ENCODE measurements at places on chromosomes 12 and 14.

GRCh38 chr12:67444542-67444941 lies 175.4 kb downstream of the CAND1 start:
- DNase-seq, result no peak

- DNase-seq, result no peak
These were observed at the start of gene NRIP2 for GRCh38 chr12:2834581-2835491. Gene NRIP2 (minus strand): TSS chr12:2835035. CDS start chr12:2834983, 52 bp downstream.

GRCh38 chr12:19885093-19885812 lies 446.0 kb downstream of the AEBP2 start:
- no peak for DNase-seq

DNA sequence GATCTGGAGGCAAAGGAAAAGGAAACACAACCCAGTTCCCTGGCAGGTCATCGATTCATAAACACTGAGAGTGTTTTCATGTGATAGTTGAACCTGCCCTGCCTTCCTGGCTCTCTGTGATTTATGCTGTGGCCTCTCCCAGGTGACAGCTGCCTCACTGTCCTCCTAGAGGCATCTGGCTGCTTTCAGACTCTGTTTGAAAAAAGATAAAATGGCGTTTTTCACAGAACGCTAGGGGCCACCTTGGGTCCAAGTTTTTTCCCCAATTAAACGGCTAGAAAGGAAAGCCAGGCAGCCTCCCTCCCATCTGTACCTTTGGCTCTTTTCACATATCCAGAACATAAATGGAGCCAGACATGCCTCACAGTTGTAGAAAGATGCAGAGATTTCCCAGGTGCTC lies 252.6 kb upstream of the CCDC196 start:
- DNase-seq, result no peak

- peak; percentile 42 for DNase-seq
These were observed 117.7 kb downstream of the PRKCH start for GRCh38 chr14:61438860-61439765.

GRCh38 chr12:116672842-116673516 lies 64.9 kb downstream of the SPRING1 start:
- DNase-seq, result no peak

DNA sequence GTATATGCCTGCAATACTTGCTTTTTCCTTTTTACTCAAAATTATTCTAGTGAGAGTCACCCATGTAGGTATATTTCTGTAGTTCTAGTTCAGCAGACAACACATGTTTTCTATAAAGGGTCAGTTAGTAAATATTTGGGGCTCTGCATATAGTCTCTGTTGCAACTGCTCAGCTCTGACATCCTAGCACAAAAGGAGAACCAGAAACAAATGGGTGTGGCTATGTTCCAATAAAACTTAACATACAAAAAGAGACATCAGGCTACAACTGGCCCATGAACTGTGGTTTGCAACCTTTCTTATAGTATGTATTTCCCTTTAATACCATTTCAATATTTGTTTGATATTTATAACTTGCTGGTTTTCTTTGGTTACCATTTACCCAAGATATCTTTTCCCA lies 11.9 kb downstream of the NT5DC3 start:
- no peak for DNase-seq

DNA sequence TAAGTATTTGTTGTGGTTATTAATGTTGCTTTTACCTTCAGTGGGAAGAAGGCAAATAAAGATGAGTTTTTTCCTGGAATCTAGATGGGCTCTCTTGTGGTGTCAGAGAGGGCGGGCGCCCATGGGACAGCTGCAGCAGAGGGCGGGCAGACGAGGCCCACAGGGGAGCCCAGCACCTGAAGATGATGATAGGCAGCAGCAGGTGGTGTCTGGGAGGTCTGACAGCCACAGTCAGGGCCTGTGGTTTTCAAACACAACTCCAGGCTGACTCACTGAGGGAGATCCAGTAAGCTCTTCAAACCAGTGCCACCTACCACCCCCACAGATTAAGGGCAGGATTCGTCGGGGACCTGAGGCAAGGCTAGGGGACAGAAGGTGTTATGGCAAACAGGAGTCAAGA lies 42.8 kb downstream of the NKX2-1 start:
- DNase-seq, result no peak

DNA sequence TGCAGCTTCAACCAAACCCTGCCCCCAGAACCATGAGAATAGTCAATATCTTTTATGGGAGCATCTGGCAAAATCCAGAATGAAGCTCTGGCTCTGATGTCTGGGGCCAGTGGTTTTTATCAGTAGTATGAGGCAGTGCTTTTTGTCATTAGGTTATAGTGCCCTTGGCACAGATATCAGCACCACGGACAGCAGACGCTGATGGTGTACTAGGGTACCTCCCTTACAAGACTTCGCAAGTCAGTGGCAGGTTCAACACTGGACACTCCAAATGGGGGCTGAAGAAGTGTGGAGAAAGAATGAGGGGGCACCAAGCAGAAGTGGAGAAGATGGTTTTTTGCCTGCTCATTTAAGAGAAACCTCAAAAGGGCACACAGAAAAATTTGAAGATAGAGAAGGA lies 68.2 kb upstream of the E2F7 start:
- DNase-seq, result no peak

DNA sequence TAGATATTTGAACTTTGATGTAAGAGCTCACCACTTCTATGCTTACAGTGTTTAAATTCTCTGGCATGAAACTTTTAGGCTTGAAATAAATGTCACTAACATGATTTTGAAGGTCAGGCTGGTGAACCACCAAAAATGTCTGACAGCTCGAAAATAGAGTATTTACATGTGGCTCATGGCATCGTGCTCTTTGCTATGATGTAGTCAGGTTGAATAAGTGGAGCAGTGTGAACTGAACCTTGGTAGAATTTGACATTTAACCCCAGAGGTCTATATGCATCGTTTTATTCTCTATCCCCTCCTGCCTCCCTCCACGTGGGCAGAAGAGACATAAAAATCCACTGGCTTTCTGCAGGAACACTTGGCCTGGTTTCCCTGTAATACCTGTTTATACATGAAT lies 369.7 kb upstream of the ATP2B1 start:
- DNase-seq, result no peak

- DNase-seq, result no peak
These were observed 335.6 kb downstream of the SNAPC1 start for GRCh38 chr14:62097824-62098223.

DNA sequence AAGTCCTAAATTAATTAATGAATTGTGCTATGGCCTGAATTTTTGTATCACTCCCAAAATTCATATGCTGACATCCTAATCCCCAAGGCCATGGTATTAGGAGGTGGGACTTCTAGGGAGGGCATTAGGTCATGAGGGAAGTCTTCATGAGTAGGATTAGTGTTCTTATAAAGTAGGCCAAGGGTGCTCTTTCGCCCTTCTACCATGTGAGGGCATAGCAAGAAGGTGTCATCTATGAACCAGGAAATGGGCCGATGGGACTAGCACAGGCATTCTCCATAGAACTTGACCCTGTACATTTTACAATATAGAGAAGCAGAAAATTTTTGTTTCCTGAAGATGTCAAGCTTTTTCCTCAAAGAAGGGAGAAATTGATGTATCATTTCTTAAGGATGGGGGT lies 12.5 kb downstream of the SYT10 start:
- peak; percentile 53 for DNase-seq

- no peak for DNase-seq
These were observed 38.6 kb upstream of the KCNJ8 start for GRCh38 chr12:21813125-21813524.

GRCh38 chr14:71165121-71166031 lies 258.1 kb downstream of the PCNX1 start:
- DNase-seq, result no peak

DNA sequence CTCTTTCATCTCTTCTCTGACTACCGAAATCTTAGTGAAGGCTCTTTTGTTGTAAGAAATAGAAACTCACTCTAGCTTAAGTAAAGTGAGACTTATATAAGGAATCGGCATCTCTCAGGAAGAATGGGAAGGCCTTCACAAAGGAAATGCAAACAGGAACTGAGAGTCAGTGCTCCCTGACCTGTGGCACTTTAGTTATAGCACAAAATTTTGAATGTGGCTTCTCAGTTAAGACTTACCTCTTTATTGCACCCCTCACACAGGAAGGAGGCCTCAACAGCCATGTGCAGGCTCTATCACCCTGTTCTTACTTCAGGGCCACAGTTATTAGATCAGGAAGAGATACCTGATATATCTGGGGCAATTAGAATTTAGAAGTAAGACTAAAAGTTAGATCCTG lies 224.7 kb upstream of the EGLN3 start:
- no peak for DNase-seq

DNA sequence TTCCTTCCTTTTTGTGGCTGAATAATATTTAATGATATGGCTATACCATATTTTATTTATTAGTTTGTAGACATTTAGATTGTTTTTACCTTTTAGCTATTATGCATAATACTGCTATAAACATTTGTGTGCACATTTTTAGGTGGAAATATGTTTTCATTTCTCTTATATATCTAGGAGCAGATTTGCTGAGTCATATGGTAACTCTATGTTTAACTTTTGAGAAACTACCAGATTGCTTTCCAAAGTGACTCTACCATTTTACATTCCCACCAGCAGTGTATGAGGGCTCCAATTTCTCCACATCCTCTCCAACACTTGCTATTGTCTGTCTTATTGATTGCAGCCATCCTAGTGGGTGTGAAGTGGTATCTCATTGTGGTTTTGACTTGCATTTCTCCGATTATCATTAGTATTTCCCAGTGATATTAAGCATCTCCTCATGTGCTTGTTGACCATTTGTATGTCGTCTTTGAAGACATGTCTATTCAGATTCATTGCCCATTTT lies 160.2 kb downstream of the KICS2 start:
- no peak for DNase-seq

GRCh38 chr12:62268956-62269355 lies 8.8 kb downstream of the USP15 start:
- DNase-seq, result peak; percentile 22

- DNase-seq, result no peak
These were observed 374.4 kb downstream of the BCAT1 start for GRCh38 chr12:24574538-24574937.

- DNase-seq, result no peak
These were observed 39.9 kb downstream of the SLC25A47 start for GRCh38 chr14:100363053-100363452.

GRCh38 chr12:116931665-116932064 lies 20.9 kb downstream of the FBXW8 start:
- DNase-seq, result no peak

DNA sequence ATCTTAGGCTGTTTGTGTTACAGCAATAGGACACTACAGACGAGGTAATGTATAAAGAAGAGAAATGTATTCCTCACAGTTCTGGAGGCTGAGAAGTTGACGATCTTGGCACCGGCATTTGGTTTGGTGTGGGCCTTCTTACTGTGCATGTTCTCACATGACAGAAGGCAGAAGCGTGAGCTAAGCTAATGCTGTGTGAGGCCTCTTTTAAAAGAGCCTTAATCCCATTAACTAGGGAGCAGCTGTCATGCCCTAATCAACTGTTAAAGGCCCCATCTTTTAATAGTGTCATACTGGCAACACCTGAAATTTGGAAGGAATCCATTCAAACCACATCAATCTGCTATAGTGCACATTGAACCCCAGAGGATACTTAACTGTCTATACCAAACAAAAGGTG lies 992.9 kb downstream of the GALC start:
- no peak for DNase-seq

DNA sequence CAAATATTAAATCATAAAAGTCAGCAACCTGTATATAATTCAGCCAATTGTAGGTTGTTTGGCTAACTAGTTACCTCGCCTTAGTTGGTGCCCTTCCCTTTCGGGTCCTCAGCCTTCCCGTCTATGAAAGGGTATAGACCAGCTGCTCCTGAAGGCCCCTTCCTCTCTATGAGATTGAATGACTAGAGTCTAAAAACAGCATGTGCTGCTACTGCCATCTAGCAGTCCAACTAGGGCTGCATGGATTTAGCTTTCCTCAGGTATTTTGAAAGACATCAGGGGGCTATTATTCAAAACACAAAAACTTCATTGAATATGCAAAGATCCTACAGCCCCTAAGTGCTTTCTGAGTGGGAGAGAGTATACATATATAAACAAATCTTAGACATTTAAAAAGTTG lies 37.0 kb upstream of the TMEM263 start:
- no peak for DNase-seq

DNA sequence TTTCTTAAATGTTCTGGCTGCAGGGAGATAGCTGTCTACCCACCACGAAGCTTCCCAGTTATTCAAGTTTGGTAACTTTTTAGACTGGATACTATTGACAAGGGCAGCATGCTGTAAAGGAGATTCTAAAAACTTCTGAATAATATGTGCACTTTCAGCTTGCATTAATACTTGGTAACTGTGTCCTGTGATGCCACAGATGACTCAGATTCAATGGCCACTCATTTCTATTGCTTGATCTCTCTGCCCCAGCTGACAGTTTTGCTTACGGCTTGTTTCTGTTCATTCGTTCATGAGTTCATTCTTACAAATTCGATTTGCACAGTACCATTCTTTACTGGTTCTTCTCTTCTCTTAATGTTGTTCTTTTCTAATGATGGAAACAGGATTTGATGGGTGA lies 142.8 kb downstream of the PELI2 start:
- DNase-seq, result no peak

DNA sequence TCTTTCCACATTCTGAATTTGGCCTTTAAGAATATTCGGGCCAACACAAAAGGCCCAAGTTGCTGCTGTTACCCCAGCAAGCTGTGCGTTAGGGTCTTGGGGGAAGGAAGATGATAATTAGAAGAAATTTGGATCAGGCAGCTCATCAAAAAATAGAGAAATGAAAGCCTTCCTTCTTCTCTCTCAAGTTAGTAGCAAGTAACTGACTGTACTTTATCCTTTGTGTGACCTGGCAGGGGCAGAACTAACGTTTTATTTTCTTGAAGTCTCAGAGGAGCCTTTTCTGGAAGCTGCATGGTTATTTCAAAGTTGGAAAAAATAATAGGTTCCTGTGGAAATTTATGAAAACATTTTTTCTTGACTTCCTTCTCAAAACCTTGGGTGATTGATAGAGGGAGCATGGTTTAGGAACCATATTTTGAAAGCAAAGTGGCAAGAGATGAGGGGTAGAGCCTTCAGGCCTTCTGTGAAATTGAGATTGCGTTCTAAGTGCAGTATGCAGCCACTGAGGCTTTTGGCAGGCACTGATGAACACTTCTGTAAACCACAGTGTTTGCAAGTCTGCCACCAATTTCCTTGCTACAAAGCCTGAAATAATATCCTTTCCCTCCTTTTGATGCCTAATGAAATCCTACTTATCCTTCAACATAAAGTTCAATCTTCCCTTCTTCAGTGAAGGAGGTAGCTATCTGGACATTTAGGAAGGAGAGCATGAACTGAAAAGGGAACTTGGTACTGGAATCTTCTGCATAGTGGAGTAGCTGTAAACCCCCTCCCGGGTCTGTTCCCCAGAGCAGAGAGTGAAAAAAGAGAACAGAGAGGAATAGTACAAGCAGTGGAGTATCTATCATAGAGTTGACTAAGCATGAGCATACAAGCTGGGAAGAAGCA lies 123.2 kb downstream of the FGD4 start:
- no peak for DNase-seq

GRCh38 chr14:73223049-73223448 lies 14.3 kb upstream of the PAPLN start:
- no peak for DNase-seq

GRCh38 chr12:132618683-132619043 lies at the start of gene P2RX2:
Gene P2RX2 (plus strand): TSS chr12:132618776. CDS start chr12:132618817, 41 bp downstream.
- DNase-seq, result no peak
